ENCODE measurements at places on chromosomes 16 and 17. TPM values are rescaled to one million over a fixed set of nuclear protein-coding genes. Genes with fewer than 3 reads are reported as not detected.

Gene PRKCA
- 34.8 TPM for total RNA-seq

DNA sequence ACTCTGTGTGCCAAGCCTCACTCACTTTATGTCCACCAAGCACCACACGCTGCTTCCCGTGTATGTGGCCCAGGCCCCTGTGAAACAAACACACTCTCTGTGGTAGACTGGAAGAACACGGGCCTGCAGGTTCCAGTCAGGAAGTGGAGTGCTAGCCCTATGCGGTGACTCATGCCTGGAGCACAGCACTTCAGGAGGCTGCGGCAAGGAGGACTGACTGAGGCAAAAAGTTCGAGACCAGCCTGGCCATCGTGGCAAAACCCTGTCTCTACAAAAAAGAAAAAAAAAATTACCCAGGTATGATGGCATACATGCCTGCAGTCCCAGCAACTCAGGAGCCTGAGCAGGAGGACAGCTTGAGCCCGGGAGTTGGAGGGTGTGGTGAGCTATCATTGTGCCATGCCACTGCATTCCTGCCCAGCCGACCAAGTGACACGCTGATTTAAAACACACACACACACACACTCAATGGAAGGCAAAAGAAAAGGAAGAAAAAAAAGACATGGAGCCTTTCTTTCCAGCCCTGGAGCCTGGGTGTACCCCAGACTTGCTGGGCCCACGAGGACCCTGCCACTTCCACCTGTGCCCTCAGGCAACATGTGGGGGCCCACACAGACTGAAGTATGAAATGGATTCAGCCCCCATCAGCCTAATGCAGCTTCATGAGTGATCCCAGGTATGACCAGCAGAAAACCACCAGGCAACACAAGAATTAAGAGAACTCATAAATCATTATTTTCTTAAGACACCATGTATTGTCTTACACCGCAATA, 126.6 kb downstream of the ANKRD11 start:
- ATAC-seq, result peak; percentile 41

DNA sequence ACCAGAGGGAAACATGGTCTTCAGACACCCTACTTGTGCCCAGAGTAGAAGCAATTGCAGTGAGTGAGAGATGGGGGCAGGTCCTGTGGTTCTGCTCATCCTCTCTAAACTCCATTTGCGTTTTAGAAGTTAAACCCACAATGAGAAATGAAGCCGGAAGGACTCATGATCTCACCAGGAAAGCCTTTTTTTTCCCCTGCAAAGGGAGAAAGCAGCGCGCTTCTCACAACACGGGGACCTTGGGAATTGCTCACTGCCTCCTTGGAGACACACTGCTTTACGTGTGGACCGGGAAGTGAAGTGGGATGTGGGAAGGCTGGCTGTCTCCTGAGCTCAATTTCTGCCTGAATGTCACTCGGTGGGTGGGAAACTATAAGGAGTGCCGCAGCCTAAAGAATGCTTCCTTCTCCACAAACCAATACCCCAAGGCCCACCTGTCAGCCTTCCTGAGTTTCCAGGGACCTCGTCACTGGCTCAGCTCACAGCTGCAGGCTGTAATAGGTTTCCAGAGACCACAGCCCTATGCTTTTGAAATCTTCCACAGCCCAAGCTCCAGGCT, 365.4 kb downstream of the XYLT1 start:
- ATAC-seq, result no peak

Gene ASPHD1
- 0.42 TPM for total RNA-seq

GRCh38 chr17:2071024-2071385, 16.1 kb downstream of the HIC1 start:
- no peak for ATAC-seq

Gene KCNJ16
- not detected for total RNA-seq

Measured in gastroesophageal sphincter (tissue), 4 donors.